ENCODE measurements at places on chromosomes 6 and 20.

DNA sequence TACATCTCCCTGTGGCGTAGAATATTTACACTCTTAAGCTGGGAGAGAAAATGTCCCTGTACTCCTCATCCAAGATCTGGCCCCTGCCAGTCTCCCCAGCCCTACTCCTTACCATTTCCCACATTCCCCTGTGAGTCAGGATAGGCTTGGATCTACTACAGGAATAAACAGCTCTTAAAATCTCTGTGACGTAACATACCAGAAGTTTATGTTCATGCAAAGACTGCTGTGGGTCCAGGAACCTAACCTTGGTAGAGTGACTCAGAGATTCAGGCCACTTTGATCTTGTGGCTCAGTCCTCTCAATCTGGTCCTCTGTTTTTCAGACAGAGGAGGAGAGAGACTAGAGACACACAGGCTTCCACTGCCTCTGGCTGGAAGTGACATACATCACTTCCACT lies 38.5 kb upstream of the GPR6 start:
- DNase-seq: no peak

DNA sequence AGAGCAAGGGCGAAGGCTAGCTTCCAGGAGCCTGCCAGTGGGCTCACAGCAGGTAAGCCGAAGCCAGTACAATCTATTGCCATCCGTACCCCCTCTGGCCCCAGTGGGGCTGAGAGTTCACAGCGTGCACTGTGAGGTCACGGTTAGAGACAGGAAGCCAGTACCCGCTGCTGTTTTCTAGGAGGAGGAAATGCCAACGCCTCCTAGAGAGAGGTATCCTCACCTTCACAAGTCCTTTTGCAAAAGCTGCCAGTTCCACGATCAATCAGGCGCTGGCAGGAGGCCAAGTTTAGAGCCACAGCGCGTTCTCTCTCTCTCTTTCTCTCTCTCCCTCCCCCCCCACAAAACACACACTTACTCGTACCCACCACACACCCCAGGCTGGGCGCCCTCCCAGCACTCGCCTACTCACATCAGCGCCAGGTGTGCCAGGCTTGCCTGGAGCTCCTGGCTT lies 22.5 kb downstream of the COL9A1 start:
- DNase-seq: no peak

- no peak for DNase-seq
These were observed 332.4 kb upstream of the PRDM1 start for GRCh38 chr6:105753620-105754211.

DNA sequence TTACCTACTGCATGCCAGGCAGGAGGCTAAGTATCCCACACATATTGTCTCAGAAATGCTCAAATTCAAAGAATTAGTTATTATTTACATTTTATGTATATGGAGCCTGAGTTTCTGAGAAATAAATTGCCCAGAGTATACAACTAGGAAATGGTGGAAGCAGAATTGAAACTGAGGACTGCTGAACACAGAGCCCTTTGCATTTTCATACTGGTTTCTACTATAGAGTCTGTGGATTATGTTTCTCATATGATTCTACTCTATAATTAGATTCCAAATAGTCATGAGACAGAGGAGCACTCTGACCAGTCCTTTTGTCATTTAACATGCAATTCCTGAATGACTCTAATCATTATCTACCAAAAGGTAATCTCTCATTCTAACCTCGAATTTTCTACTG lies 254.3 kb downstream of the LMBRD1 start:
- DNase-seq: no peak

- DNase-seq: no peak
These were observed 27.5 kb upstream of the SNRPC start for GRCh38 chr6:34729631-34730470.

- DNase-seq: no peak
These were observed 21.6 kb downstream of the KCNB1 start for GRCh38 chr20:49460916-49461315.

GRCh38 chr6:449057-449430 lies 57.5 kb downstream of the IRF4 start:
- DNase-seq: no peak

DNA sequence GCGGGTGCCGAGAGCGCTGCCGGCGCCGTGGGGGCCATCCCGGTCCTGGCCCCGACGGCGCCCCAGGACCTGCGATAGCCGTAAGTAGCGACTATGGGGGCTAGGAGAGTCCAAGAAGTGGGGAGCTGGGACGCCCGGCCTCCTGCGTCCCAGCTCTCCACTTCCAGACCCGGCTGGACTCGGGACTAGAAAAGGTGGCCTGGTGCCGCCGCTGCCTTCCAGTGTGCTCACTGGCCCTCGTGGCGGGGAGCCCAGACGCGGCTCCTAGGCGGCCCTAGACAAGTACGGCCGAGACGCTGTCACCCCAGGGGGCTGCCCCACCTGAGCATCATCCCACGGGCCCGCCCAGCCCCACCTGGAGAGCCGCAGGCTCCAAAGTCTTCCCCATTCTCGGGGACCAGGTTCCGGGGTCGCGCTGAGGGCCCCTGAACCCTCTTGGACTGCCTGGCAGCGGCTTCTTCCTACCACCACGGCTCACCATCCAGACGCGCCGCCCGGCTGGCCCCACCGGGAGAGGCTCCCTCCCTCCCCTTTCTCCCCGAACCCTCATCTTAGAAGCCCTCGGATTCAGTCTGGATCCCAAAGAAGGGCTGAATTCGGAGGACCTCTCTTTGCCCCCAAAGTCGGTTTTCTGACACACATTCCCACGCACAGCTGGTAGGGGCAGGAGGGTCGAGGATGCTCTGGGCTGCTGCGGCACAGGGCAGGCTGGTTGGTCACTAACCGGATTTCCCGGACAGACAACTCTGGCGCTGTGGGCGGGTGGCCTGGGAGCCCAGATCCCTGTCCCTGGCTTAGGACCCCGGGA lies 870 bp upstream of the MDFI start:
- DNase-seq: no peak

GRCh38 chr6:34288581-34288980 lies 39.8 kb upstream of the SMIM29 start:
- DNase-seq: no peak

DNA sequence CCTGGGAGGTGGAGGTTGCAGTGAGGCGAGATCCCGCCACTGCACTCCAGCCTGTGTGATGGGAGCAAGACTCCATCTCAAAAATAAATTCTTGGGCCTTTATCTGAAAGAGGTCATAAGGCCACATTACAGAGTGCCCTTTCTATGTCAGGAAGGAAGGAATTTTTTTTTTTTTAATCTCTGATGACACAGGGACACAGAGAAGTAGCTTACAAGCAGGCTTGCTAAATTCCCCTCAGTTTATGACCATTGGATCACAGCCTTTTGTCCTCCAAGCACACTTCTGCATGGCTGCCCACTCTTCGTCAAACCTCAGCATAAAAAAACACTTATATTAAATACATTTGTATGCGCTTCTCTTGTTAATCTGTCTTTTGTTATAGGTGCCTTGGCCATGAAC lies 7.5 kb upstream of the IFNGR1 start:
- DNase-seq: no peak

Measured in CD4-positive, CD25-positive, alpha-beta regulatory T cell (primary cell).